ENCODE measurements at places on chromosomes 2 and 18.

DNA sequence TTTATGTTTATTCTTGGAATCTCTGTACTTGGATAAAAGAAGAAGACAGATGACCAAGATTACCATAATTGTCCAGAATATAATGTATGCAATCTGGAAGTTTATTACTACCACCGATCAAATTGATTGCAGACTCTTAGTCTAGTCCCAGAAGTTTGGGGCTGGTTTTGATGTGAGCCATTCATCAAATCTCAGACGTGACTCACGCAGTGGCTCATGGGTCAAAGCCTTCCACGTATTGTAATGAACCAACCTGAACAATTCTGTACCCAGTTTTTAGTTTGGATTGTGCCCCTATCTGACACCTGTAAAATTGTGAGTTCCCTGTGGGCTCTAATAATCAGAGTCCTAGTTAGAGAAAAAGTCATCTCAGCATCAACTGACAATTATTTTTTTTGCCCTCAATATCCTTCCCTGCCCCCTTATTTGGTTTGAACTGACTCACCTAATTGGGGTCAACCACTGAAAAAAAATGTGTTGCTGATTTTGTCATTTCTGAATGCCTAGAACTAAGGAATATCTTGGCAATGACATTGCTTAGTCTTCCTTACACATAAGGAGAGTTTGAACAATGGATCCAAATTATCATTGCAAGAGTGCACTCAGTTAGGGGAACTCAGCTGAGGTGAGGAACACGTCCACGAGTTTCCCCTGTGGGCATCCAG is 219.5 kb upstream of the NRP2 start:
- no peak for DNase-seq

- no peak for DNase-seq
These were observed 798.9 kb upstream of the PIK3C3 start for GRCh38 chr18:41155910-41156851.

- no peak for DNase-seq
These were observed 49.4 kb downstream of the MRPS9 start for GRCh38 chr2:105087273-105087672.

DNA sequence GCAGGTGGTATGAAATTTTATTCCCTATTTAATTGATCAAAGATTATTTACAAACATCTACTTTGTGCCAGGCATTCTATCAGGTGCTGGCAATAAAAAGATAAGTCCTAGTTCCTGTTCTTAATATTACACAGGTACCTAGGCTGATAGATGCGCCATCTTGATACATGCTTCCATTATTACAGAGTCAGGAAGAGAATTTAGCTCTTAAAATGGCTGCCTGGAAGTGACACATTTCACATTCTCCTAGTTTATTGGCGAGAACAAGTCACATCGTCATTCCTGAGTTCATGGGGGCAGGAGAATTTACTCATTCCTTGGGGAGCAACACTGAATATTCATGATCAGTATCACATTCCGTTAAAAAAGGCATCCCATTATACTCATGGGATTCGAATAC is 1.1 kb upstream of the DARS1 start:
- no peak for DNase-seq

DNA sequence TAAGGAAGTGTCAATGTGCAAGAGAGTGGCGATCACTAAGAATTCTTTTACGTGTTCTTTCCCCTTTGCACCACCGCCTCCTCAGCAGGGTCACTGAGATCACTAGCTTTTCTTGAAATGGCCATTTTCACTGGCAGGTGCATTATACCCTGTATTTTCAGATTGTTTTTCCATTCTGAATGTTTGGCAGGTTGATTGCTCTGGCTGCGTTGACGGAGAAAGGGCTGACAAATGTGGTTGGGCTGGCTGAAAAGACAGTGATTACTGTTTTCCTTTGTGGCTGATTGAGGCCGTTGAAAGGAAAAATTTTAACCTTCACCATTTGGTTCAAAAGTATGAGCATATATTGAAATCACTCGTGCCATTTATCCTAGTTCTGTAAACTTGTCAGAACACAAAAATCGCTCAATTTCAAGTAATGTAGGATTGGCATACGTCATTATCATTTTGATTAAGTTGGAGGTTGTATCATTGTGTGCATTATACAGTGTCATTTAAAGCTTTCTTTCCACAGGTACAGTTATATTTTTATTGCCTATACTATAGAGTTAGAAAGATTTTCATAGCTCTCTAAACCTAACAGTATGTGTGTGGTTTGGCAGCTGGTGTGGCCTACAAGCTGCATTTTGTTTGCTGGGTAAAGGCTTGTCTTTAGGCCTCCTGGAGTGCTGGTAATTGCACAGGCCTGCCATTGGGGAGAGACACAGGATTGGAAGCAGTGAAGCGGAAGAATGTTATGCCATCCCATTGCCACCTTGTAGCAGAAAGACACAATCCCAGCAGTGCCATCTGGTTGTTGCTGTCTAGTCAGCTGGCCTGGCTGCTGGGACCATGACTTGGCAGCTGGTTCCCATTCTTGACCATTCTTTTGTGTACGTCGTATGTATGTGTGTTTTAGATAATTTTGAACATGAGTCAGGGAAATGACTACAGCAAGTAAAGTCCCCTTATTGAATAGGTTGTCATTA is 36.7 kb downstream of the DYNC1I2 start:
- no peak for DNase-seq

GRCh38 chr2:113755035-113755834 is 1.2 kb downstream of the SLC35F5 start:
- DNase-seq: no peak

DNA sequence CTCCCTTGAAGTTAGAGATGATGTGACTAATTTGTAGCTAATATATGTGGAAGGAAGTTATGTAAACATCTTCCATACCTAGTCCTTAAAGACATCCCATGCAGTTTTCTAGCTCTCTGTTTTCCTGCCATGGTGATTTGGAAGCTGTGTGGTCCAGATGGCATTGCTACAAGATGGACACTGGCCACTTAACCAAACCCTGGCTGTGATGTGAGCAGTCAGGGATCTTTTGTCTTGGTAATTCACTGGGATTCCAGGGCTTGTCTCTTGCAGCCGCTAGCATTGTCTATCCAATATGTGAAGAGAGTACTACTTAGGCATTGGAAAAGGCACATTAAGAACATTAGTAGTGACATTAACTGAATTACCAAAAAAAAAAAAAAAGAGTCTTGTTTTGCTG is 139.9 kb upstream of the DOCK10 start:
- no peak for DNase-seq

- no peak for DNase-seq
These were observed 48.1 kb upstream of the CNOT11 start for GRCh38 chr2:101204400-101205115.

DNA sequence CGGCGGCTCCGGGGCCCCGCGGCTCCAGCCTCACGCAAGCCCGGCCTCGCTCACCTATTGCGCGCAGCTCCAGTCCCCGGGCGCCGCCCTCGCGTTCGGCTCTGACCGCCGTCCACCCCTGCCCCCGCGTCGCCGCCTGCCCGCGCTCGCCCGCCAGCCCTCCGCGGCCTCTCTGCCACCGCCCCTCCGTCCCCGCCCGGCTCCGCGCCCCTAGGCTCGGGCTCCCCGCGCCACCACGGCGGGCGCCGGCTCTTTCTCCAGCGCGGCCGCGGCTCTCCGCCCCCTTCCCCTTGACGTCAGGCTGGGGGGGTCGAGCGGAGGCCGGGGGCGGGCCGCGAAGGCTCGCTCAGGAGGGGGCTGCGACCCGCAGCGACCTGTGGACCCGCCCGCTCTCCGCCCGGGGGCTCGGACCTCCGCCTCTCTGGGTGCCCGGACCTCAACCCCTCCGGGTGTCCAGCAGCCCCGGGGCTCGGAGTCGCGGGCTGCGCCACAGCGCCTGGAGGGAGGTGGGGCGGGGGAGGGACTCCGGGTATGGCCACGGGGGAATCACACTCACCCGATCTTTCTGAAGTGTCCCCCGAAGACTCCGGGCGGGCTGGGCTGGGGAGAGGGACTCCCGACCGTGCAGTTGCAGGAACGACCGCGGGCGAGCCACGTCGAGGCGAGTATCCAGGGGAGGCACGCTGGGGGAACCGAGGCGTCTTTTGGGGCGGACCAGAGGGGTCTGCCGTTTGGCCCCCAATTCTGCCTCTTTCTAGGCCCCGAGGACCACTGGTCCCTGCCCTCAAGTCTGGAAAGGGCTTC is at the start of gene SEMA4C:
Gene SEMA4C (minus strand): TSS at position 259 of the 804 bp plus-strand sequence. CDS start 2,194 bp downstream, outside the sequence.
- no peak for DNase-seq

DNA sequence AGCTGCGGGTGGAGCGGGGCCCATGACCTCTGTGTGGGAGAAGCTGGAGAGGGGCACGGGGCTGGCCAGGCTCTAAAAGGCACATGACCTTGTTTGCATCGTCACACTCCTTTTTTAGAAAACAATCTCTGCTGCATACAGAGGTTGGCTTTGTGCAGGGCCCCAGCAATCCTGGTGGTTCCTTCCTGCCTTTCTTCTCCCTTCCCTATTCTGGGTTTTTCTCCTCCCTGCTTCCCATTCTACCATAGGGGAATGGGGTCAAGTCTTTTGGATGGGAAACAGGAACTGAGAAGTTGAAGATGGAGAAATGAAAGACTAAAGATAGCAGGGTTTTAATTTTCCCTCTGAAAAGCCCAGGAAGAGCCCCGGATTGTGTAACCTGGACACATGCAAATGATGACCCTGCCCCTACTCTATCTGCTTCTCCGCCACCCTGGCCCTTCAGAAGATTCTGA is 53.9 kb downstream of the ASAP2 start:
- DNase-seq: no peak

DNA sequence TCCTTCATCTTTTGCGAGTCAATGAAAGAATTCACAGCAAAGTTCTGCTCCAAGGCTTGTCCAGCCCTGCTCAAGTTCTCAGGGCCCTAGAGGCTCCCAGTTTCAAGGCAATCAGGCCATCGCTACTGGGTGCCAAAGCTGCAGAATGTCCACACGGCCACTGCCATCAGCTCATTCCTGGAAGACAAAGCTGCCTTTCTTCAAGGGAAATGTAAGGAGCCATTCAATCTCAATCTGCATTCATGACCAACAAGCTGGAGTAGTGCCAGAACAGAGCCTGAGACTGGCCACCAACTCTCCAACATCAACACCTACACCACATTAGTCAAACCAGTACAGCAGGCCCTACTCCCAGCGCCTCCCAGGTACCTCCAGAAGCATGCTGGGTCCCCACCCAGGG is 202.2 kb downstream of the TCF4 start:
- no peak for DNase-seq

GRCh38 chr2:3519255-3520205 is at the start of gene ADI1:
TSS of gene ADI1 (minus strand) at chr2:3519531. CDS start at chr2:3519487, 44 bp downstream.
- DNase-seq: peak; percentile 45

DNA sequence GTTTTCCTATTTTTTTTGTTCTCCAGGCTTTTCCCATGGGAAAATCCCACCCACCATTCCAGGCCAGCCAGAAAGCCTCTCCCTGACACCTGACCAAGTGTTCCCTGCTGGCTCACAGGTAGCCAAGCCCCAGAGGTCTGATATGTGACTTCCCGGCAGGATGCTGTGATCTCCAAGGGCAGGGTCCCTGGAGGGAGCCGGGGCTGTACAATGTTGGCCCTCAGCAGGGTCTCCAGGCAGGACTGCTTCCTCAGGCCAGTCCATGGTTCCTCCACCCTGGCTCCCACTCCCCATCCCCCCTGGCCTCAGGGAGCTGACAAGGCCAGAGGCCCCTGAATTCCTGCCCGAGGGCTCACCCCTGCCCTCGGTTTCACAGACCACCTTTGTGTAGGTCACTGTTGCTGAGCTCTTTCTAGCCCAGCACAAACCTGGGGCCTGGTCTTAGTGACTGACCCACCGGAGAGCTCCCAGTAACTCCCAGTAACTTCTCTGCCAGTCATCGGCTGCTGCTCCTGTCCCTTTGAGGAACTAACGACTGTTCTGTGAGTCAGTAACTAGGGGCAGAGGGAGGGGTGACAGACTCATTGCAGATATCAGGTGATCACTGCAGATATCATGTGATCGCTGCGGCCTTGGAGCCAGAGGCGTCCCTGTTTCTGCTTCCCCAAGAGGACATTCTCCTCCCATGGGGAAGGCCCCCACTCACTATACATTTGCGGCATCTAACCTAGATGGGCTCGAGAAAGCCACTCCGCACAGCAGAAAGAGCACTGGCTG is 38.7 kb downstream of the SDC1 start:
- no peak for DNase-seq

- no peak for DNase-seq
These were observed 70.6 kb downstream of the UBR3 start for GRCh38 chr2:169897834-169898233.

GRCh38 chr2:67159929-67160328 is 237.2 kb upstream of the ETAA1 start:
- DNase-seq: no peak

- DNase-seq: no peak
These were observed 86.4 kb downstream of the NCOA1 start for GRCh38 chr2:24577481-24577880.

DNA sequence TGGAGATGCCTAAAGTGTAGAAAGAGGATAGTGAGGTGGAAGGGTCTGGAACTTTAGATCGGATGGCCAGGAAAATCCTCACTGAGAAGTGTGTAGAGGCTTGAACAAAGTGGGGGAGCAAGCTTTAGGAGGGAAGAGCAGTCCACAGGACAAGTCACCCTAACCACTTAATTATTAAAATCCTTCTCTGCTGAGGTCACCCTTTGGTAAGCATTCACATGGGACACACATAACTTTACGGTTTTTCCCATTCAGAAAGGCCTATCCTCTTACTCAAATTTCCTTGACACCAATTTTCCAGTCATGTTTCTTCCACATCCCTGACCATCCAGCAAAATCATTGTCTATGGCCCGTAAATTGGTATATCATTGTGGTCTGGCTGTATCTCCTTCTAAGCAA is 31.0 kb upstream of the ZEB2 start:
- DNase-seq: no peak

GRCh38 chr2:197332641-197333040 is 22.1 kb upstream of the ANKRD44 start:
- DNase-seq: no peak

DNA sequence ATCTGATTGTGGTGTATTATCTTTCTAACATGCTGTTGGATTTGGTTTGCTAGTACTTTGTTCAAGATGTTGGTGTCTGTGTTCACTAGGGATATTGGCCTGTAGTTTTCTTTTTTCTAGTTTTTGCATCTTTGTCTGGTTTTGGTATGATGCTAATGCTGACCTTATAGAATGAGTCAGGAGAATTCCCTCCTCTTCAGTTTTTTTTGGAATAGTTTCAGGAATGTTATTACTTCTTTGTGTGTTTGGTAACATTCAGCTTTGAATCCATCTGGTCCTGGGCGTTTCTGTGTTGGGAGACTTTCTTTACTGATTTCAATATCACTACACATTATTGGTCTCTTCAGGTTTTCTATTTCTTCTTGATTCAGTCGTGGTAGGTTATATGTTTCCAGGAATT is 124.2 kb upstream of the EPB41L5 start:
- DNase-seq: no peak

- DNase-seq: no peak
These were observed 8.4 kb upstream of the ZNF521 start for GRCh38 chr18:25360301-25360899.

DNA sequence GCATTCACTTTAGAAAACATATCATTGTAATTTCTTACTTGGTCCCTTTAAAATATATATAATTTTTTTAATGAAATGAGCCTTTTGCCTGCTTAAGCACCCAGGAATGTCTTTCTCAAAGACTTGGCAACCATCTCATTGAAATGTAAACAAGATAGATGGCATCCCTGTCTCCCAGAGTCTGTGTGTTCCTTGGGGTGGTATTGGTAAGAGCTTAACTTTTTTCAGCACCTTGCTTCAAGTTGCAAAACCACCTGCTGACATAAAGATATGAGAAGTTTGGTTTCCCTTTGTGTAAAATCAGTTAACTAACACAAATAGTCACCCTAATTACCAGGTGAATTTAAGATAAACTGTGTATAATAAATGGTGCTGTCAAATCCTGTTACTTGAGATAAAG is 266.9 kb downstream of the DSC3 start:
- no peak for DNase-seq

Measured in activated CD4-positive, CD25-positive, alpha-beta regulatory T cell treated with anti-CD3 and anti-CD28 coated beads, Interleukin-2, amount 50 U/mL, for 16 hours (primary cell).